ENCODE measurements at places on chromosomes 3 and 15.

DNA sequence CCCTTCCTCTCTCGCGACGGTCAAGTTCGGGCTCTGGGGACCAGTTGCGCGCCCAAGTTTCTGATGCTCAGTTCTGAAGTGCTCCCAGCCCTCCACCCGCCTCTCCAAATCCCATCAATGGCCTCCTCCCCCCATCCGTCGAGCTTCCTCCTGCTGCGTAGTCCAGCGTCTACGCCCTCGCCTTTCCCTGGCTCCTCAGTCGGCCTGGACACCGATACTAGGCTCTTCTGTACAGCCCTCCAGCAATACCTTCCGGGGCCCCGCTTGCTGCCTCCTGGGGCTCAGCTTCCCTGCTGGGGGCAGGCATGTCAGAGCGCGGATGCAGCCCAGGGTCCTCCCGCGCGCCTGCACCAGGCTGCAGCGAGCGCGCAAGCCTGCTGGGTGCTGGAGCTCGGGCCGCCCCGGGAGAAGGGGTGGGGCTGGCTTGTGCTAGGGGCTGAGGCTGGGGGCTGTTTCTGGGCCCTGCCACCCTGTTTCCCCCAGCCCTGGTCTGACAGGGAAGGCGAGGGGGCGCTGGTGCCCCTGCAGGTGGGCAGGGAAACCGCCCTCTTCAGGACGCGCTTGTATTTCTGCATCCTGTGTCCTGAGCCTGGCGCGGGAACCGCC is 353.3 kb upstream of the SUCLG2 start:
- DNase-seq, result no peak

- DNase-seq, result peak; percentile 13
These were observed 2.2 kb downstream of the BTBD1 start for GRCh38 chr15:83064859-83065258.

DNA sequence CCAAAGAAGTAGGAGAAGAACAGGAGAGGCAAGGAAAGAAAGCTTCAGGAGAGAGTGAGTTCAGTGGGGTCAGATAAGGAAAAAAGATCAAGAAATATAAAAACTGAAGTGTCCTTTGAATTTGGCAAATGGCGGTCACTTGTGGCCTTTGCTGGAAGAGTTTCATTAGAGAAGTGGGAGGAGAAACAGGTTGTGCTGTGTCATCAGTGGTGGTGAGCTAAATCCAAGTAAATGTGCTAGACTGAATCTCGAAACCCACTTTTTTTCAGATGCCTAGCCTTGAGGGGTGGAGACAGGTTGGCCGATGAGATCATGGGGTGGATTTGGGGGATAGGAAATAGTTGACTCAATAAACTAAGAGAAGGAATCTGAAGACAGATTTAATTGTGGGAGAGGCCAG is 43.7 kb downstream of the CHRD start:
- DNase-seq, result no peak

DNA sequence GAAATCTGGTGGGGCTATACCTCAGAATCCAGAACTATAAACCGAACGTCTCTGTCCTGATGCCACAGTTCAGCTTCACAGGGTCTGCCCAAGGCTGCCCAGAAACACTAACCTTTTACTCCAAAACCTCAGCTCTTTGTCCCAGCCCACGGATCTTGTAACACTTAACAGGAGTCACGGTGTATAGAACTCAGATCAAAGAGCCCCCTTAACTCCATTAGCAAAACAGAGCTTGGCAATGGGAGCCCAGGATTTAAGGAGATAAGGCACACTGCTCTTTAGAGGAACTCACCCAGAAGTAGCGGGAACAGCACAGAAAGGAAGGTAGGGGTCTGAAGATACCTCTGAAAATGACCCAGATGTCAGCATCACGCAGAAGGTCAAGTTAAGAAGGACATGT is 68.8 kb upstream of the SOX14 start:
- no peak for DNase-seq

DNA sequence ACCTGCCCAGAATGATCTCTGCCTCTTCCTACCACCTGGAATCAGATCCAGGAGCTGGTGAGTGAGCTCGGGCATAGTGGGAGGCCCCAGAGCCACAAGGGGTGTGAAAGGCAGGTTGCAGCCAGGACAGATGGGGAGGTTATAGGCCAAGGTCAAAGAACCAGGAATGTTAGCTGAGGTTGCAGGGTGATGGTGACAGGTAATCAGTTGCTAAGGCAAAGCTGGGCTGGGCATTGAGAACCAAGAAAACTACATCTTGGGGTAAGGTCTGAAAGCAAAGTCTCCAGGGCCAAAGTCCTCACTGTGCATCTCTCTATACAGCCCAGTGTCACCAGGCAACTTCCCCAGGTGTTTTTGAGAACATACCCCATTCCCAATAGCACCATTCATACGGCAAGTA is 38.4 kb upstream of the SLC6A11 start:
- DNase-seq, result no peak

GRCh38 chr3:99851955-99852354 is 34.3 kb downstream of the CMSS1 start:
- no peak for DNase-seq
